SW 1271 (cell line): ENCODE measurements at places on chromosomes 5 and 9.

DNA sequence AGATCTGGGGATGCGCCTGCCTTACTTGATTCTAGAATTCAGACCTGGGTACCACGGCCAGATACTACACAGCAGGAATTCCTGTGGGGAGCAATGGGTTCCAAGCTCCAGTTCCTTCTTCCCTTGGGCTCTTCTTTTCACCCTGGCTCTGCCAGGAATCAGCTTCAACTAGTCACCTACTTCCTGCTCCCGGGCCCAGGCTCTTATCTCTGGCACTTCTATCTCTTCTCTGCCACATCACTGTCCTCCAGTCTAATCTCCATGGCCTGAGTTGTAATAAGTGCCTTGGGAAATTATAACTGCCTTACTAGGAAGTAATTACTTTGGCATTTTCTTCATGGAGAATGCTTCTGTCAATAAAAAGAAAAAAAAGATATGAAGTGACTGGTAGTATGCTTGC is 26.2 kb upstream of the SERINC5 start:
- no peak for DNase-seq

DNA sequence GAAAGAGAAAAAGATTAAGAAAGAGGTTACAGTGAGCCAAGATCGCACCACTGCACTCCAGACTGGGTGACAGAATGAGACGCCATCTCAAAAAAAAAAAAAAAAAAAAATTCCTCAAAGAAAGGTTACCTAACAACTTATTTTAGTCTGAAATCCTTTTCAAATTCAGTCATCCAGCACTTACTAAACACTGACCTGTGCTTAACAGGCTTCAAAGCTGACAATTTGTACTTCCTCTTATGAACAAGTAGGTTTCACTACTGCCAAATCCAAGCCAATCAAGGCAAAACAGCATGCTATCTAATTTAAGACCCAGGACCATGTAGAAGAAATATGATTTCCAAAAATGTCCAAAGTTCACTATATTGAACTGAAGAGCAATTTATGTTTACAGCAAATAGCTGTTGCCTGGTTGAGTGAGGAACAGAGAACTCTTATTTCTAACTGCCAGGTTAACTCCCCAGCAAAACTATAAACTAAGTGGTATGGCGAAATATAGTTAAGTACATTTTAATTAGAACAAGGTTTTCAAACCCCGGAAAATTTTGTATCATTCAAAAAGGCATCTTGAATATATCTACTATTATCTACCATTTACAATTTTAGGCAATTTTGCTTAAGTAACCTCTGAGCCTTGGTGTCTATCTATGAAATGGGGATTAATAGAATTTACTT is 13.4 kb downstream of the PWWP2A start:
- no peak for DNase-seq

DNA sequence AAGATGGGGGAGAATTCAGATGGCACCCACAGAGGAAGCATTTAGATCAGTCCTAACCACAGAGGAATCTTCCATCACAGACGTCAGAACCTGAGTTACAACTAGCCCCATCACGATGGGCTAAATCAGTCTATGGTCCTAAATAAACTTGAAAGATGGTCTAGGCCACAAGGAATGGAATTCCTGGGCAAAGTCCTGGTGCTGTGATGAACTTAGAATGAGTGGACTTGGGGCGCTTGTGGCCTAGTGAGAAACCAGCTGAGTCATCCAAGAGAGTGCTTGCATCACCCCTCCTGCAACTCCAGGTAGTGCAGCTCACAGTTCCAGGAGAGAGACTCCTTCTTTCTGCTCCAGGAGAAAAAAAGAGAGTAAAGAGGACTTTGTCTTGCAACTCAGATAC is 722.9 kb upstream of the RGMB start:
- DNase-seq: no peak

GRCh38 chr9:120303519-120303918 is 276.4 kb downstream of the CDK5RAP2 start:
- DNase-seq: no peak

DNA sequence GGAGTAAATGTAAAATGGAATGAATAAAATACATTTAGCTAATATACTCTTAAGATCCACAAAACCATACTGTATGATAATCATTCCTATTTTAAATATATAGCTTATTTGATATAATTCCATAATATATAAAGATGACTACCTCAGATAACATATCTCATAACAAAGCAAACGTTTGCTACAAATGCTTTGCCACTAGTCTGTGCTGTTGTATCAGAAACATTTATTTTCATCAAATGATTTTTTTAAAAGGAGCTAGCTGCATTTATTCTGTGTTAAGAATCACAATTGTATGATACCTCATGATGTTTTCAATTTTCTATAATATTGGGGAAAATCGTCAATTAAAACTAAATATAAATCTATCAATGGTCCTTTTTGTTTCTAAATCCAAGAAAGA is 567.2 kb downstream of the PTPRD start:
- DNase-seq: no peak

- peak; percentile 67 for DNase-seq
Measured at GRCh38 chr9:6757132-6757455, 679 bp upstream of the KDM4C start.

- DNase-seq: no peak
Measured at GRCh38 chr9:2461892-2462291, 159.7 kb upstream of the VLDLR start.

DNA sequence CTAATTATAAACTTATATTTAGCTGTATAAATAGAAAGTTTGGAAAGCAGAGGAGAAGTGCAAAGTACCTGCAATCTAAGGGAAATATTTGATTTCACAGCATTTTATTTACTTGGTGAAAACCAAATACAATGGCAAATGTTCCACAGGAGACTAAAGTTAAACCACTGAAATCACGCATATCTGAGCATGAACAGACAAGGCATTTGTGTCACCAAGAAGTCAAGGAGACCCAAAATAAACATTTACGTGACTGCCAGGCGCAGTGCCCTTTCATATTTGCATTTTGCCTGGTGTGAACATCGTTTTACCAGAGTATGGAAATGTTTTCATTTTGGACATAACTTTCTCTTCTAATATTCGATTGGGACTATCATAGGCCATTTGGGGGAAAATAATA is 20.6 kb downstream of the UGCG start:
- no peak for DNase-seq

DNA sequence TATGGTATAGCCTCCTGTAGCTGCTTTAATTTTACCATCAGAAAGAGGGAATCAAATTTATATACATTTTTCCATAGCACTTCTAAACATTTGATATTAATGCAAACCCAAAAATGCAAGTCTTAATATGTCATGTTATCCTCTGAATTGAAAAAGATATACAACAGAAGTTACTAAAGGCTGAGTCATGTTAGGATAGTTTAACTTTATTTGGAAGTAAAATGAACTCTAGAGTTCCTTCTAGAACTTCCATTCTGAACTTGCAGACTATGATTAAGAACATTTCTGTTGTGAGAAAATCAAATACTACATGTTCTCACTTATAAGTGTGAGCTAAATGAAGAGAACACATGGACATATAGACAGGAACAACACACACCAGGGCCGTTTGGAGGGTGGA is 317.3 kb upstream of the PRR16 start:
- DNase-seq: no peak

GRCh38 chr5:135356522-135357318 is 42.3 kb downstream of the MACROH2A1 start:
- no peak for DNase-seq

GRCh38 chr9:111001526-111001925 is 36.7 kb downstream of the LPAR1 start:
- DNase-seq: no peak

DNA sequence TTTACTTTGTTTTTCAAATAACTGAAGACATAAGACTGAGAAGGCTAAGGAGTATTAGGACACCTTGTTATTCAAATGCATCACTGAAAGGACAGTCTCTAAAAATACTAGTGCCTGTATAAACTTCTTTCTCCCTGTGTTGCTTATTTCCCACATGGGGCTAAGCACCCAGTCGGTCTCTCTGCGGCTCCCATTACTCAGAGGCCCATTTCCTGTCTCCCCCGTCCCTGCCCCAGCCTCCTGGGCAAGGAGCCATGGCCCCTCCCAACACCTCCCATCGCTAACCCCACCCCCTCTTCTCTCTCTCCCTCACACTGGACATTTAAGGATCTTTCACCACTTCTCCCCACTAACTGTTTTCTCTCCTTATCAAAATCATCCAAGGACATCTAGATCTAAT is 81.9 kb downstream of the EBF1 start:
- no peak for DNase-seq

GRCh38 chr5:58804291-58804690 is 221.4 kb downstream of the RAB3C start:
- no peak for DNase-seq

GRCh38 chr9:135648494-135649410 is 9.4 kb upstream of the GLT6D1 start:
- DNase-seq: no peak

- DNase-seq: no peak
Measured at GRCh38 chr9:87557996-87558395, 60.3 kb downstream of the DAPK1 start.

- no peak for DNase-seq
Measured at GRCh38 chr5:150443242-150444075, 6.1 kb downstream of the RPS14 start.

- DNase-seq: no peak
Measured at GRCh38 chr9:94478755-94479730, 75.8 kb upstream of the PCAT7 start.

GRCh38 chr9:27421577-27421976 is 102.5 kb upstream of the IFNK start:
- DNase-seq: no peak

DNA sequence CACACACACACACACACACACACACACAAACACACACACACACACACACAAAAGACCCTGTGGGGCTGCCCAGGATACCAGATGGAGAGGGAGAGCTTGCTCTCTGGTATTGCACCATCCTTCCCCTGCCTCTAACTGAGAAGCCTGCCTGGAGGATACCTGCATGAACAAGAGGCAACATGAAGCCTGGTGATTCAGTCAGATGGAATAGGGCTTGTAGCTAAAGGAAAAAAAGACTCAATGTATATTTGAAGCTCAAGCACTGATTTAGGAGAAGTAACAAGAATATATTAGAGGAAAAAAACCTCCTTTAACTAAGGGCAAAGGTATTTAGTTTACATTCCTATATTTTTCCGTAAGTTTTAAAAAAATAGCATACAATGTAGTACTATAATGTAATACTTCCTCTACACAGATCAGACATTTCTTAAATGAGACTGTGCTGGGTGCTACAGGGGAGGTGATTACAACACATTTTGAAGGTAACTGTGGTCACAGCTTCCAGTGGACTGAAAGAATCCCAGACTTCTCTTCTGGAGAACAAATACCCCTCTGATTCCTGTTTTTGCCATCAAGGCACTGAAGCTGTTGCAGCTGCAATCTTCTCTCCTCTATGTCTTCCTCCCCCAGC is 169.3 kb downstream of the DCP2 start:
- DNase-seq: no peak

DNA sequence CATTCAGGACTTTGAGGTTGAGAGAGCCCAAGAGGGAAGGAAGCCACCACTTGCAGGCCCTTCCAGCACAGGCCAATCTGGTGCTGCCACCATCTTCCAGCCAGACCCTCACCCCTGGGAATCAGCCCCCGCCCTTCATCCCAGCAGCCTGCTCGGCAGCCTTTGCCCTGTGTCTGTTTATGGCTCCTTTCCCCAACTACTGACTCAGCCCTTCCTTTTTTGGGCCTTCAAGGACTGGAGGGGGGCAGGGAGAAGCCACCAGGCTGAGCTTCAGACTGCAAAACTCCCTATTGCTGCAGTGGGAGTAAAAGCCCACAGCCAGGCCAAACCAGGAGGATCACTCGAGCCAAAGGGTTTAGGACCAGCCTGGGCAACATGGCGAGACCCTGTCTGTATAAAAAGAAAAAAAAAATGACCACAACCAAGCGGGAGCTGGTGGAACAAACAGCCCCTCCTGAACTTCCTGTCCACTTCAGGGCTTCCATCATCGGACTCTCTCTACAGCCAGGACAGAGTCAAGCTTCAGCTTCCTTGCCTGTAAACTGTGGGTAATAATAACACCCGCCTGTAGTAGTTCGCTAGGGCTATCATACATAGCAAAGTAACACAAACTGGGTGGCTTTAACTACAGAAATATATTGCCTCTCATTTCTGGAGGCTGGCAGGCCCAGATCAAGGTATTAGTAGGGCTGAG is 85.9 kb upstream of the IL17B start:
- no peak for DNase-seq

DNA sequence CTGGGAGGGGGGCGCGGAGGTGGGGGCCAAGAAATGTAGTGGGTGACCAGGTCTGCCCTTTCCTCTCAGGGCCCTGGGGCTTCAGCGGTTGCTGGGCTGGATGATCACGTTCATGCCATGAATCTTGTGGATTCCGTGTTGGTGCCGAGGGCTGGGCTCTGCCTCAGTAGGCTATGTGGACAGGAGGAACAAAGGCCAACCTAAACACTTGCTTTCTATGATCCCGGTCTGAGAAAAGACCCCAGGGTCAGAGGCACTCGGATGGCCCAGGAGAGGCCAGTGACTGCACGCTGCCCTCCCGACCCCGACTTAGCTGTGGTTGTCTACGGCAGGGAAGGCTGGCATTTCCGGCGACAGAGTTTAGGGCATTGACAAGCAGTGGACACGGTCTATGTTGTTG is 26.6 kb downstream of the PHF2 start:
- no peak for DNase-seq
